ENCODE measurements at places on chromosomes 6 and 20.

- DNase-seq = no peak
Observed at GRCh38 chr20:5895626-5896025, 54.7 kb downstream of the TRMT6 start.

GRCh38 chr6:20211941-20212391 lies 303 bp downstream of the MBOAT1 start:
- DNase-seq = no peak

- no peak for DNase-seq
Observed at GRCh38 chr6:142374965-142375733, 73.3 kb downstream of the ADGRG6 start.

- no peak for DNase-seq
Observed at GRCh38 chr6:142246960-142247359, 54.8 kb upstream of the ADGRG6 start.

GRCh38 chr6:118788702-118789101 lies 105.2 kb upstream of the ASF1A start:
- no peak for DNase-seq

Measured in nucleus accumbens (tissue), 56 donors.